ENCODE measurements at places on chromosomes 5 and 9. TPM values are rescaled to one million over a fixed set of nuclear protein-coding genes. Genes with fewer than 3 reads are reported as not detected.
A peak's percentile ranks its signal among the peaks of the same experiment; 100 is the strongest.

- peaks cover 8% of the 10 kb centered on the region for H3K4me1 ChIP-seq
- no peaks in the 10 kb centered on the region for H3K36me3 ChIP-seq
- no peak overlapping the region for H3K27ac ChIP-seq
- H3K27me3 ChIP-seq, result no peaks in the 10 kb centered on the region
- no peak for DNase-seq
- H3K4me3 ChIP-seq, result no peak overlapping the region
Measured at GRCh38 chr9:115193777-115194176, 75.8 kb upstream of the TNC start.

DNA sequence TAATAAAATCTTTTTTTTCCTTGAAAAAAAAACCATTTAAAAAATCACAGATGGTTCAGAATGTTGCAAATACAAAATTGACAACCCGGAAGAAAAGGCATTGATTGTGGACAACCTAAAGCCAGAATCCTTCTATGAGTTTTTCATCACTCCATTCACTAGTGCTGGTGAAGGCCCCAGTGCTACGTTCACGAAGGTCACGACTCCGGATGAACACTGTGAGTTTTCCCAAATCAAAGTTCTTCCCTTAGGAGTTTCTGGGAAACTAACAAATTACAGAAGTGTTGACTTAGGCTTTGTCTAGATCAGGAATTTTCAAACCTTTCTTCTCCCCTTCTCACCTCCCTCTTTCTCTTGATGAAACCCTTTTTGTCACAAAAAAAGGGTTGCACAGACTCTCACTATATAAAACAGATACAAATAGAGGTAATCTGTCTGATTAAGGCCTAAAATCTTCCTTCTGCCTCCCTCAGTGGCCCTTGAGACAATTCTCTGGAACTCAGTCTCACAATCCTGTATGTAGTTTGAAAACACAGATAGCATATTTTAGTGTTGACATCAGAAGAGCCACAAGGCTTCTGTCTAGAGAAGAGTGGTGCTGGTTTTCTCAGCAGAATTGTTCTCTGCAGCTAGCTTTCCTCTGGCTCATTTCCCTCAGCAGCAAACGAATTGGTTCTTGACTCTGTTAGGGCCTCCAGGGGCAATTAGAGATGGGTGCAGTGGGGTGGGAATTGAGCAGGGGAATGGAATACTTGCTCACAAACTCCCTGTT is 79.5 kb downstream of the OSMR start:
- DNase-seq, result no peak
- no peak overlapping the region for H3K4me3 ChIP-seq
- no peaks in the 10 kb centered on the region for H3K27me3 ChIP-seq

- DNase-seq, result no peak
- peak overlapping the region; percentile 28 for H3K27ac ChIP-seq
- H3K4me1 ChIP-seq, result peaks cover 19% of the 10 kb centered on the region
Measured at GRCh38 chr9:34328500-34328986, 525 bp downstream of the KIF24 start.

DNA sequence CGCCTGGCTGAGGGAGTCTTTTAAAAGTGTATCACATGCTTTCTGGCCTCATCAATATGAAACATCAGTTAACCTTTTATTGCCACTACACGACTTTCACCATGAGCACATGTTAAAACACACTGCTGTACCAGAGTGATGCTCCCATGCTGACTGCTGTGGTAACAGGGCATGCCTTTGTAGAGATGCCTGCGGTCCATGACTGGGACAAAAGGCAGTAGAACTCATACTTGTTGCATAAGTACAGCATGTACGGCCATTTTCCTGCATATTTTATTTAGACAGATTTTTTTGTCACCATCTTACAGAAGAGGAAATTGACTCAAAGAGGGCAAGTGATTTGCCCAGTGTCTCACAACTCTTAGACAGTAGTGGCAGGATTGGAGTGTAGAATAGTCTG is 105.7 kb upstream of the ADAMTSL1 start:
- H3K27ac ChIP-seq, result no peak overlapping the region
- no peak overlapping the region for H3K4me3 ChIP-seq
- DNase-seq, result no peak

- no peaks in the 10 kb centered on the region for H3K27me3 ChIP-seq
- H3K27ac ChIP-seq, result no peak overlapping the region
- no peaks in the 10 kb centered on the region for H3K4me1 ChIP-seq
- H3K36me3 ChIP-seq, result no peaks in the 10 kb centered on the region
- no peak overlapping the region for H3K4me3 ChIP-seq
- peak; percentile 48 for DNase-seq
Measured at GRCh38 chr9:93682155-93682968, 106.0 kb downstream of the PHF2 start.

- H3K27me3 ChIP-seq, result peaks cover 31% of the 10 kb centered on the region
- no peak overlapping the region for H3K27ac ChIP-seq
- H3K4me3 ChIP-seq, result no peak overlapping the region
Measured at GRCh38 chr5:342501-343460, 21.3 kb downstream of the AHRR start.

DNA sequence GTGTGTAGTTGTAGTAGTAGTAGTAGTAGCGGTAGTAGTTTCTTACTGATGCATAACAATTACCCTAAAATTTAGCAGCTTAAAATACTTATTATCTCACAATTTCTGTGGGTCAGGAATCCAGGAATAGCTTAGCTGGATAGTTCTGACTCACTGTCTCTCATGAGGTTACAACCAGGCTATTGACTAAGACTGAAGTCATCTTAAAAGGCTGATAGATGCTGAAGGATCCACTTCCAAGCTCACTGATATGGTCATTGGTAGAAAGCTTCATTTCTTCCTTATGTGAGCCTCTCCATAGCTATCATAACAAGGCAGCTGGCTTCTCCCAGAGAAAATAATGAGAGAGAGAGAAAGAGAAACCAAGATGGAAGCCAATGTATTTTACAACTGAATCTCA is 147.5 kb upstream of the FBXL17 start:
- no peak overlapping the region for H3K4me3 ChIP-seq
- H3K27ac ChIP-seq, result no peak overlapping the region
- no peaks in the 10 kb centered on the region for H3K27me3 ChIP-seq
- no peaks in the 10 kb centered on the region for H3K36me3 ChIP-seq
- peaks cover 5% of the 10 kb centered on the region for H3K4me1 ChIP-seq

GRCh38 chr5:151108566-151108965 is 27.7 kb upstream of the TNIP1 start:
- H3K4me3 ChIP-seq, result no peak overlapping the region
- peak overlapping the region; percentile 85 for H3K27ac ChIP-seq
- peaks cover 6% of the 10 kb centered on the region for H3K36me3 ChIP-seq
- H3K27me3 ChIP-seq, result no peaks in the 10 kb centered on the region

DNA sequence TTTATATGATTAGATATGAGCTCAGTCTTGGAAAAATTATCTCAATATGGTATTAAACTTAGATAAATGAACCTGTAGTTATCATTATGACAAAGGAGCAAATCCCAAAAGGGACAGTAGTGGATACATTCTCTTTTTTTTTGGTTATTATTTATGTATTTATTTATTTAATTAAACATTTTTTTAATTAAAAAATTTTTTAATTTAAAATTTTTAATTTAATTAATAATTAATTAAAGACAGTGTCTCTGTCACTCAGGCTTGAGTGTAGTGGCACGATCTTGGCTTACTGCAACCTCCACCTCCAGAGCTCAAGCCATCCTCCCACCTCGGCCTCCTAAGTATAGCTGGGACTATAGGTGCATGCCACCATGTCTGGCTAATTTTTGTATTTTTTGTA is 15.6 kb downstream of the ANKHD1 start:
- no peak for DNase-seq
- no peaks in the 10 kb centered on the region for H3K27me3 ChIP-seq
- H3K27ac ChIP-seq, result no peak overlapping the region
- no peak overlapping the region for H3K4me3 ChIP-seq
- peaks cover 35% of the 10 kb centered on the region for H3K4me1 ChIP-seq
- H3K36me3 ChIP-seq, result peaks cover 6% of the 10 kb centered on the region

DBH gene
- not detected for total RNA-seq

CDX1 gene
- not detected for total RNA-seq

FAF2 gene
- total RNA-seq, result 14.3 TPM

C8G gene
- total RNA-seq, result 2.8 TPM

PRRX2 gene
- 0.49 TPM for total RNA-seq

GALNT12 gene
- 0.78 TPM for total RNA-seq

PKD2L2 gene
- not detected for total RNA-seq

DIPK1B gene
- 17.3 TPM for total RNA-seq

IFNA2 gene
- total RNA-seq, result not detected

TAF7 gene
- total RNA-seq, result 111 TPM

Data from heart right ventricle (tissue), 16 donors.